ENCODE measurements at places on chromosomes 6 and 20. TPM values are rescaled to one million over a fixed set of nuclear protein-coding genes. Genes with fewer than 3 reads are reported as not detected.

DNA sequence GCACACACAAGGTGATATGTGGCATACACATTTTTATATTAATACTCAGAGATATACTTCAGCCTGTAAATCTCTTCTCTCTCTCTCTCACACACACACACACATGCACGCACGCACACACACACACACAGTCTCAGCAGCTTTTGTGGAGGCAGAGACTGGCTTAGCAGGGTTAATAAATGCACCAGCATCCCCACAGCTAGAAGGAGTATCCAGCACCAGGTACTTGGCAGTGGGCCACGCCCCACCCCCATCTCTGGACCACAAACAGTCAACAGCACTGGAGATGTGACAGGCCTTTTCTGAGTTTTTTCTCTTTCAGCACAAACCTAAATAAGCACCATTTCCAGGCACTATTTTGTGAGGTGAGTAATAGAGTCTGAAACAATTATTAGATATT, 47.3 kb upstream of the LRFN2 start:
- no peak overlapping the region for H3K27ac ChIP-seq
- no peak overlapping the region for H3K4me3 ChIP-seq
- no peak for DNase-seq
- H3K4me1 ChIP-seq = no peaks in the 10 kb centered on the region
- H3K27me3 ChIP-seq = peaks cover 15% of the 10 kb centered on the region

The MATN4 gene
- 0.10 TPM for total RNA-seq

The ARHGAP18 gene
- 8.0 TPM for total RNA-seq

- H3K36me3 ChIP-seq = no peaks in the 10 kb centered on the region
- no peak overlapping the region for H3K4me3 ChIP-seq
- no peak overlapping the region for H3K27ac ChIP-seq
- peaks cover 2% of the 10 kb centered on the region for H3K27me3 ChIP-seq
- no peaks in the 10 kb centered on the region for H3K4me1 ChIP-seq
Observed at GRCh38 chr6:159469443-159469842, 223.6 kb downstream of the SOD2 start.

- peak overlapping the region; percentile 82 for H3K27ac ChIP-seq
- no peaks in the 10 kb centered on the region for H3K27me3 ChIP-seq
- H3K36me3 ChIP-seq = peaks cover 24% of the 10 kb centered on the region
- peaks cover 44% of the 10 kb centered on the region for H3K4me1 ChIP-seq
- no peak for DNase-seq
Observed at GRCh38 chr6:150881911-150882481, 16.5 kb downstream of the MTHFD1L start.

GRCh38 chr20:59794555-59794954, 138.9 kb downstream of the SYCP2 start:
- peaks cover 5% of the 10 kb centered on the region for H3K27me3 ChIP-seq
- no peak for DNase-seq
- no peaks in the 10 kb centered on the region for H3K36me3 ChIP-seq
- no peaks in the 10 kb centered on the region for H3K4me1 ChIP-seq
- no peak overlapping the region for H3K27ac ChIP-seq

The ZC3H12D gene
- 0.25 TPM for total RNA-seq

GRCh38 chr20:51011479-51011878, 11.4 kb downstream of the KCNG1 start:
- peak; percentile 2 for DNase-seq
- no peaks in the 10 kb centered on the region for H3K36me3 ChIP-seq
- H3K27me3 ChIP-seq = no peaks in the 10 kb centered on the region
- H3K27ac ChIP-seq = no peak overlapping the region

The PROKR2 gene
- not detected for total RNA-seq

GRCh38 chr6:105111871-105112270, 67.9 kb downstream of the POPDC3 start:
- H3K4me1 ChIP-seq = no peaks in the 10 kb centered on the region
- H3K27ac ChIP-seq = no peak overlapping the region
- H3K36me3 ChIP-seq = peaks cover 23% of the 10 kb centered on the region

DNA sequence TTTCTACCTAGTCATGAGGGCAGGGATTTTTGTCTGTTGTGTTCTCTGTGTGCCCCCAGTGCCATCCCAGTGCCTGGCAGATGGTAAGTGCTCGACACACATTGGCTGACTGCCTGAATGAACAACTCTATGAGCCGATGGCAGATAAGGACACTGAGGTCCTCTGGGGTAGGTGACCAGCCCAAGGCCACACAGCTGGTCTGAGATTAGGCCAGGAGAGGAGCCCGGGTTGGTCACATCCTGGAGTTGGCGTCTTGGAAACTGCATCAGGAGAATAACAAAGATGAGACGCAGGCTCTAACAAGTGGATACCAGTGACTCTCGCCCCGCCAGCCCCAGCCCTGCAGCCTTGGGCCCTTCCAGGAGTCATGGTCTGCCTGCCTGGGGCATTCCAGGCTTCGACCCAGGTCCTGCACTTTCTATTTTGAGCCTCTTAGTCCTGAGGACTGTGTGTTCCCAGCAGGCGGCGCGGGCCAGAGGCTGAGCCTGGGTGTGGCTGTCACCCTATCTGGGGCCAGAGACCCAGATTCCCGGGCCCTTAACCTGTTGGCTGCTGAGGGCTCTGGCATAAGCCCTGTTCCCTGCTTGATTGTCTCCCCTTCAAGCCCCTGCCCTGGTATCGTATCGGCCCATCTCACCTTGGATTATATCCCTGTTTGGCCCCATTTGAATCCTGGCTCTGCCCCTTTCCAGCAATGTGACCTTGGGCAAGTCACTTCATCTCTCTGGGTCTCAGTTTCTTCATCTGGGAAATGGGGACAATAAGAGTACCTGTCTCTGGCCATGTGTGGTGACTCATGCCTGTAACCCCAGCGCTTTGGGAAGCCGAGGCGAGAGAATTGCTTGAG, 88.3 kb downstream of the CEBPB start:
- H3K4me1 ChIP-seq = peaks cover 20% of the 10 kb centered on the region
- H3K27ac ChIP-seq = peak overlapping the region; percentile 27
- no peaks in the 10 kb centered on the region for H3K27me3 ChIP-seq

- no peaks in the 10 kb centered on the region for H3K4me1 ChIP-seq
- no peak overlapping the region for H3K4me3 ChIP-seq
- peaks cover 41% of the 10 kb centered on the region for H3K27me3 ChIP-seq
- no peaks in the 10 kb centered on the region for H3K36me3 ChIP-seq
Observed at GRCh38 chr20:57557926-57558613, 2.8 kb upstream of the PCK1 start.

The ULBP1 gene
- 29.8 TPM for total RNA-seq

- peaks cover 39% of the 10 kb centered on the region for H3K27me3 ChIP-seq
- H3K4me1 ChIP-seq = no peaks in the 10 kb centered on the region
- H3K36me3 ChIP-seq = peaks cover 1% of the 10 kb centered on the region
Observed at GRCh38 chr6:41298785-41299502, 12.5 kb upstream of the TREM1 start.

DNA sequence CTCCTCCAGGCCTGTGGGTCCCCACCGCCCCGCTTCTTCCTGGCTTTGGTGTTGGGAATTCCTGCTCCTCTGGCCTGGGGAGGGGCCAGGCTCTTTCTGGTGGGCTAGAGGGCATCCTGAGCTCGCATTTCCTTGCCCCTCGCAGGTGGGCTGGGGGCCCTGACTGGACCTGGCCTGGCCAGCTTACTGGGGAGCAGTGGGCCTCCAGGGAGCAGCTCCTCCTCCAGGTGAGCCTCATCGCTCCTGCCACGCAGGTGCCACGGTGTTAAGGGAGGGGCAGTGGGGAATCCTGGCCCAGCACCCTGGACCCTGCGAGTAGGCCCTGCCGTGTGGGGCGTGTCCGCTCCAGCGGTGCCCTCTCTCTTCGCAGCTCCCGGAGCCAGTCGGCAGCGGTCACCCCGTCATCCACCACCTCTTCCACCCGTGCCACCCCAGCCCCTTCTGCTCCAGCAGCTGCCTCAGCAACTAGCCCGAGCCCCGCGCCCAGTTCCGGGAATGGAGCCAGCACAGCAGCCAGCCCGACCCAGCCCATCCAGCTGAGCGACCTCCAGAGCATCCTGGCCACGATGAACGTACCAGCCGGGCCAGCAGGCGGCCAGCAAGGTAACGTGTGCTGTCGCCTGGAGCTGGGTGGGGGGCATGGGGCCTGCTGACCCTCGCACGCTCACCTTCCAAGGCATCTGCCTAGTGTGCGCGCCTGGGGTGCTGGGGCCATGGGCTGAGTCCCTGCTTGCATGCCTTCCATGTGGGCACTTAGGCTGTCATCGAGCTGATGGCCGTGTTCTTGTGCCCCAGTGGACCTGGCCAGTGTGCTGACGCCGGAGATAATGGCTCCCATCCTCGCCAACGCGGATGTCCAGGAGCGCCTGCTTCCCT, 4.7 kb downstream of the ADRM1 start:
- H3K4me1 ChIP-seq = peaks cover 23% of the 10 kb centered on the region
- no peak for DNase-seq
- H3K27ac ChIP-seq = no peak overlapping the region

The LPA gene
- total RNA-seq = not detected

- H3K4me3 ChIP-seq = no peak overlapping the region
- no peak for DNase-seq
- no peaks in the 10 kb centered on the region for H3K27me3 ChIP-seq
Observed at GRCh38 chr6:136901212-136901784, 20.8 kb upstream of the SLC35D3 start.

DNA sequence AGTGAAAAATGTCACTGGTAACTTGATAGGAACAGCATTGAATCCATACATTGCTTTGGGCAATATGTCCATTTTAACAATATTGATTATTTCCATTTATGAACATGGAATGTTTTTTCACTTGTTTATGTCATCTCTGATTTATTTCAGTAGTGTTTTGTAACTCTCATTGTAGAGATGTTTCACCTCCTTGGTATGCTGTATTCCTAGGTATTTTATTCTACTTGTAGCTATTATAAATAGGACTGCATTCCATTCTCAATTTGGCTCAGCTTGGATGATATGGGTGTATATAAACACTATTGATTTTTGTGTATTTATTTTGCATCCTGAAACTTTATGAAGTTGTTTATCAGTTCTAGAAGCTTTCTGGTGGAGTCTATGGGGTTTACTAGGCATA, 730.3 kb downstream of the DOK5 start:
- no peaks in the 10 kb centered on the region for H3K36me3 ChIP-seq
- no peak for DNase-seq
- H3K27ac ChIP-seq = no peak overlapping the region
- no peaks in the 10 kb centered on the region for H3K4me1 ChIP-seq
- H3K27me3 ChIP-seq = no peaks in the 10 kb centered on the region
- H3K4me3 ChIP-seq = no peak overlapping the region

The AFG1L gene
- total RNA-seq = 9.0 TPM

DNA sequence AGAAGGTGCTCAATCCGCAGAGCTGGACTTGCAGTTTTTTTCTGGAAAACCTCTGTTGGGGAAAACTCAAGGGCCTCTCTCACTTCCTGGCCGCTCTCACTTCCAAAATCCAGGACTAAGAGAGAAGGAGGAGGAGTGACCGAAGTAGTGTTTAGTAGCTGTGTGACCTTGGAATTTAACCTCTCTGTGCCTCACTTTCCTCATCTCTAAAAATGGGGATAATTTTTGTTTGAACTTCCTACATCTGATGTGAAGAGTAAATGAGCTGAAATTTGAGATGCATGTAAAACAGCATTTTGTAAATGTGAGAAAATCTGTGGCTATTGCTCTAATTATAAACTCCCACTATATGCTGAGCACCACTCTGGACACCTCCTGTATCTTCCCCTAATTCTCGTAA, 5.1 kb downstream of the SLC13A3 start:
- no peaks in the 10 kb centered on the region for H3K36me3 ChIP-seq
- H3K4me1 ChIP-seq = peaks cover 17% of the 10 kb centered on the region
- no peak overlapping the region for H3K4me3 ChIP-seq
- H3K27me3 ChIP-seq = peaks cover 14% of the 10 kb centered on the region

GRCh38 chr6:11722220-11722619, 56.4 kb downstream of the ADTRP start:
- no peak overlapping the region for H3K4me3 ChIP-seq
- DNase-seq = no peak
- no peaks in the 10 kb centered on the region for H3K36me3 ChIP-seq
- no peaks in the 10 kb centered on the region for H3K4me1 ChIP-seq

GRCh38 chr20:46427384-46427783, 21.0 kb upstream of the ELMO2 start:
- DNase-seq = no peak
- H3K4me3 ChIP-seq = no peak overlapping the region
- H3K4me1 ChIP-seq = no peaks in the 10 kb centered on the region

- no peaks in the 10 kb centered on the region for H3K36me3 ChIP-seq
- no peak overlapping the region for H3K4me3 ChIP-seq
- H3K27ac ChIP-seq = no peak overlapping the region
- no peaks in the 10 kb centered on the region for H3K27me3 ChIP-seq
- DNase-seq = no peak
Observed at GRCh38 chr6:148780918-148781436, 34.1 kb downstream of the UST start.

All from chondrocyte (in vitro differentiated cells).